ENCODE measurements at places on chromosomes 1 and 21.
A peak's percentile ranks its signal among the peaks of the same experiment; 100 is the strongest.

DNA sequence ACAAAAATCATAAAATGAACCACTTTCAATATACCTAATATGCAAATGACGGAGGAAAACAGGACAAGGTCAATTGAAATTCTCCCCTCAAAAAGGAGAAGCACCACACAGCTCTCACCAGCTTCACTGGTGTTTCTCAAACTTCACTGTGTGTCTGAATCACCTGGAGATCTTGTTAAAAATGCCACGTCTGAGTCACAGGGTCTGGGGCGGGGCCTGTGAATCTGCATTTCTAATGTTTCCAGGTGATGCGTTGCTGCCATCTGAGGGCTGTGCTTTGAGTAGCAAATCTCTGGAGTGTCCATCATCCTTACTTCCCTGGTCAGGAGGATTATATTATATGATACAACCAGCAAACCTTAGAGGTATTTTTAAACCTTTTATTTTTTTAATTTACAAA, 9.0 kb downstream of the CLDN19 start:
- DNase-seq = no peak

GRCh38 chr1:8727809-8728213, 89.6 kb downstream of the RERE start:
- no peak for DNase-seq

GRCh38 chr1:58325866-58326265, 220.7 kb downstream of the OMA1 start:
- DNase-seq = no peak

GRCh38 chr1:2590233-2591141, 3.9 kb downstream of the PRXL2B start:
- no peak for DNase-seq

DNA sequence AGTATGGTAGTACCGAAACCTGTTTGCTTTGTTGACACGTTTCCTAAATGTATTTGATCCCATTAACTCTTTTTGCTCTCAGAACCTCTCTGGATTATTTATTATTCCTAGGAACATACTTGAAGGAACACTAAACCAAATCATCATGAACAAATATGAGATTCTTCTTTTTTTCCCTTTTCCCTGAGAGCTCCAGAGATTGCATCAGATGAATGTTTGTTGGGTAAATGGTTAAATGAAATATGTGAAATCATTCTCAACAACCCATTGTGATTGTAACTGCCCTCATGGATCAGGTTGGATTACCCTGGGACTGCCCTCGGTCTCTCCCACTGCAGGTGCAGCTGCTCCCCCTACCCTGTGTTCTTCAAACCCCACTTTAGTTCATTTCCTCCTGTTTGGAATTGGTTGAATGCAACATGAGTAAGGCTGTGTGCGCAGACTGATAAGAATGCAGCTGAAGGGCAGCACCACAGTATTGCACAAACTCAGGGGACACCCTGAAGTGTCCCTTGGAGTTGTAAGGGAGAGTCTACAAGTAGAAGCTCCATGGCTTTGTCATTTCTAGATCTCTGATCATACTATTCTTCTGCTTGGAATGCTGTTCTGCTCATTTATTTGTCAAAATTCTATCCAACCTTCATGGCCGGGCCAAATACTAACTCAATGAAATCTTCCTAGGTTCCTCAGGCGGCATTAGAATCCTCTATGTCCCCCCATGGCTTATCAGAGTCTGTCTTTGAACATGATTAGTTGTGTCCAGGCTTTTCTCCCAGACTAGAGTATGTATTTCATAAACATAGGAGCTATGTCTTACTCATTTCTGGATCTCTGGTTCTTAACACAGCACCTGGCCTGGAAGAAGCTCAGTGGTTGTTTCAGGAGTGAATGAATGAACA, 47.1 kb upstream of the NEK2 start:
- no peak for DNase-seq

DNA sequence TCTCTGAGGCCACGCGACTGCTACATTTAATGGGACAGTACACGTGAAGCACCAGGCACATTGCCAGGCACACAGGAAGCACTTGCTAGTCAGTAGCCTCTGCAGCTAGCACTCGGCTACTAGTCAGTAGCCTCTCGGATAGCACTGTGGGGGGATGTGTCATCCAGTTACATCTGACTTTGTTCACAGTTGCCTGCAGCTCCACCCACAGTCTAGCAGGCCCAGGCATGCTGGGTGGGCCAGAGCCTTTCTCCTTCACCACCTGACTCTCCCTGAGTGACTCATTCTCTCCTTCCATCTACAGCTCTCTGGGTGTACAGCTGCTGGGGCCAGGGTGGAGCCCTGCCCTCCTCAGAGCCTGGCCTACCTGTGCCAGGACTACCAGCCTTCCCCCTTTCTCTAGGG, 51.5 kb downstream of the PTPRF start:
- DNase-seq = no peak

GRCh38 chr1:206570529-206570928, 41.7 kb downstream of the EIF2D start:
- DNase-seq = no peak

DNA sequence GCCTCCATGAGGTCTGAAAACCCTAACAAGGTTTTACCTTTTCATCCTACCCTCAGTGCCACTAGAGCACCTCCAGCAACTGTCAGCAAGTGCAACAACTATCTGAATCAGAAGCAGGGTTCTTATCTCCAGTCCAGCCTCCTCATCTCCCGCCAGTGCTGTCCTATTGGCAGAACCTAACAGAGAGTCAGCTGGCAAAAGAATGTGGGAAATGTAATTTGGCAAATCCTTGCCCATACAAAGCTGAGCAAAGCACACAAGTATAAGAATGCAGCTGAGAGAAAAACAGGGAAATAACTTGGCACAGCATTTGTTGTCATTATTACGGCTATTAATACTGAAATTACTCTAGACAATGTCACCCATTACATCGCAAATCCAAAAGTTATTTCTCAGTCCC, 124.2 kb downstream of the ATP6V1G3 start:
- DNase-seq = no peak

- no peak for DNase-seq
These were observed 214.9 kb downstream of the GABPA start for GRCh38 chr21:25949701-25950100.

GRCh38 chr1:91585982-91586381, 85.3 kb downstream of the CDC7 start:
- no peak for DNase-seq

- DNase-seq = no peak
These were observed 16.3 kb downstream of the TAL1 start for GRCh38 chr1:47215713-47216112.

- DNase-seq = peak; percentile 24
These were observed 56.1 kb downstream of the ATP2B4 start for GRCh38 chr1:203682473-203683383.

DNA sequence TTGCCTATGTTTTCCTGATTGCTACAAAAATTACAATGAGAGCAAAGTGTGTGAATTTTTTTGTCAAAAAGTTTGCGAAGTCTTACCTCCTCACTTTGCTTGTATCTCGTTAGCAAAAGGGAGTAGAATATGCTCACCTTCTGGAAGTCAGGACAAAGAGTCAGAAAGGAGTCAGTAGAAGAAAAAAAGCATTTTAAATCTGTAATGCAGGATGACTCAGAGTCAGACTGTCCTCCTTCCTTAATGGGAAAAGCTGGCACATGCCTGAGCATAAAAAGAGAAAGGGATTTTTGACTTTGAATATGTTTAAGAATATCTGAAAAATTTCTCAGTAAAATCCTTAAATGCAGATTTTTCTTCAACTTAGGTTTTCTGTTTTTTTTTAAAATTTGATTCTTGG, 14.2 kb upstream of the VN1R5 start:
- DNase-seq = no peak

- DNase-seq = no peak
These were observed 2.2 kb upstream of the CRABP2 start for GRCh38 chr1:156707417-156708217.

GRCh38 chr1:42783092-42783491, 1.7 kb upstream of the TMEM269 start:
- DNase-seq = no peak

- DNase-seq = no peak
These were observed 10.8 kb upstream of the ADAM30 start for GRCh38 chr1:119906927-119907652.

DNA sequence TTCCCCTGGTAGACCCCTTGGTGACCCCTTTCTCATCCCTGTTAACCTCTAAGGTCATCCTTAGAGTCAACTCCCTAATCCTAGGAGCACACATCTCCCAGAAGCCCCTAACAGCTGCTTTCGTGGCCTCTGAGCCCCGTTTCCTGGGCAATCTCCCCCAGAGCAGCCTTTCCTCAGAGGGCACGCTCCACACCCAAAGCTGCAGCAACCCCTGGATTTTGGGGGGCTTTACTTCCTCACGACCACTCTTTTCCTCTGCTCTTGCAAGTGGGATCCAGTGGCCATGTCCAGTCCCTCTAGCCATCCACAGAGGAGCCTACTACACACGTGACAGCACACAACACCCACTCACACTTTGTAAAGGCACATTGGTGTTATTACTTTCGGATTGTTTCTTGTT, 13.8 kb downstream of the ABCA4 start:
- DNase-seq = no peak

- DNase-seq = no peak
These were observed 11.0 kb downstream of the EGLN1 start for GRCh38 chr1:231411036-231411531.

DNA sequence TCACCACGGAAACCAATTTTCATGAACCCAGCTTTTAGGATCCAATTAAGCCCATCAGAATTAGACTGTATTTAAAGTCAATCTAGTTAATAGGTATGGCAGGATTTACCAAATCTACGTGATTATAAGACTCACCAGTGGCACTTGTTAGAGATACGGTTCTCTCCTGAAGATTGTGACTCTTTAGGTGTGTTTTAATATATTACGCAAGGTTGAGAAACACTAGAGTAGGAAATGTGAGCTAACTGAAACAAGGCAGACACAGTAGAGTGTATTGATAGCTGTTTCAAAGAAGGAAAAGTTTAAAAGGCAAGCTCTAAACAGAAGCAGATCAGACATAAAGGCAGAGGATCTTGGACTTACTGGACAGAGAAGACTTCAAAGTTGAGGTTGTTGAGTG, 11.2 kb upstream of the RPE65 start:
- no peak for DNase-seq

DNA sequence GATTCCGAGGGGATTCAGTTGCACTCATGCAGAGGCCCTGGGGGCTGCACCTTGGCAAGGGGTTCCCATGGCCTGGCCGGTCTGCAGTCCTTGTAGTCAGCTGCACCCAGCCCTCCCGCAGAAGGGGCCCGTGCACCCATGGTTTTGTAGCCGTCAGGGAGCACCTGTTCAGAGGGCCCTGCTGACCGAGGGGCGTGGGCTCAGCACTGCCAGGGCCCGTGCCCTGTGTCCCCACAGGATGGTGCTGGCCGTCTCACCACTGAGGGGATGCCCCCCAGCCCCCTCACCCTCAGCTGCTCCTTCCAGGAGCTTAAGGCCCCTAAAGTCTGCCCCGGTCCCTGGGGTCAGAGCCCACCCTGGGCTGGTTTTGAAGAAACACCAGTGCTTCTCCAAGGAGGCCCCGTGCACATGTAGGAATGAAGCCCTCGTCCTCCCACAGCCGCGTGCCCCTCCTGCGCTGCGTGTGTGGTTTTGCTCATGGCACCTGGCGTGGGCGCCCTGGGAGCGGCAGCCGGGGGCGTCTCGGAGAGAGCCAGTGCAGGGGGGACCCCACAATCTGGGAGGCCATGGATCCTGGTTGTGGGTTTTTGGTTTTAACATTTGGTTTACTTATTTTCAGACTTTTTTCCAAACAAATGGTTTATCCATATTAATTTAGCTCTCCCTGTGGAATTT, 40.1 kb downstream of the PRKCZ start:
- no peak for DNase-seq

DNA sequence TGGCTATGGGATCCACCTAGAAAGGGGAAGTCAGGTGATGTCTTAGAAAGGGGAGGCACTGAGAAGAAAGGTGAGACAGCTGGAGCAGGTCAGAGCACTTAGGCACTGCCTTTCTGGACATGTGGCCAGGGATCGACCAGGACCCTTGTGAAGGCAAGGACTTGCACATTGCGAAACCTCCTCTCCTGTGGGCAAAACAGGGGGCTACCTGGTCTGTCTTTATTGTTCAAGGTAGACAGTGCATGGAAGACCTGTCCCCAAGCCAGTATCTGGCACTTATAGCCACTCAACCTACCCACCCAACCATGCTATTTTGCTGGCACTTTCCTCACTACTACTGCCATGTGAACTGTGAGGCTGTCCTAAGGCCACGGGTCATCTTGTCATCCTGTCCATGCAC, 67.2 kb downstream of the NAV1 start:
- no peak for DNase-seq

DNA sequence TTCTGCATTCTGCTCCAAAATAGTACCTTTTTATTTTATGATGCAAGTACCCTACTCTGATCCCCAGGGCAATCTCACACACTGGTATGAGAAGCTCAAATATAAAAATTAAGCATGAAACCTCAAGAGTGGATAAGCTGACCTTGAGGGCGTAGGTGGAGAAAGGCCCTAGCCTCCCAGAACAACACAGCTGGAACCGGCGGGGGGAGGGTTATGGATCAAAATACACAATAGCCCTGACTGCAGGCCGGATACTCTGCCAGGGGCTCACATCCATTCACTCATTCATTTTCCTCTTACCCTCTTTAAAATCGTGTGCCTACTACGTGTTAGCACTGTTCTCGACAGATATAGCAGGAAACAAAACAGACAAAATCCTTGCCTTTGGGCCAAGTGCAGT, 32.8 kb upstream of the ECE1 start:
- DNase-seq = no peak

DNA sequence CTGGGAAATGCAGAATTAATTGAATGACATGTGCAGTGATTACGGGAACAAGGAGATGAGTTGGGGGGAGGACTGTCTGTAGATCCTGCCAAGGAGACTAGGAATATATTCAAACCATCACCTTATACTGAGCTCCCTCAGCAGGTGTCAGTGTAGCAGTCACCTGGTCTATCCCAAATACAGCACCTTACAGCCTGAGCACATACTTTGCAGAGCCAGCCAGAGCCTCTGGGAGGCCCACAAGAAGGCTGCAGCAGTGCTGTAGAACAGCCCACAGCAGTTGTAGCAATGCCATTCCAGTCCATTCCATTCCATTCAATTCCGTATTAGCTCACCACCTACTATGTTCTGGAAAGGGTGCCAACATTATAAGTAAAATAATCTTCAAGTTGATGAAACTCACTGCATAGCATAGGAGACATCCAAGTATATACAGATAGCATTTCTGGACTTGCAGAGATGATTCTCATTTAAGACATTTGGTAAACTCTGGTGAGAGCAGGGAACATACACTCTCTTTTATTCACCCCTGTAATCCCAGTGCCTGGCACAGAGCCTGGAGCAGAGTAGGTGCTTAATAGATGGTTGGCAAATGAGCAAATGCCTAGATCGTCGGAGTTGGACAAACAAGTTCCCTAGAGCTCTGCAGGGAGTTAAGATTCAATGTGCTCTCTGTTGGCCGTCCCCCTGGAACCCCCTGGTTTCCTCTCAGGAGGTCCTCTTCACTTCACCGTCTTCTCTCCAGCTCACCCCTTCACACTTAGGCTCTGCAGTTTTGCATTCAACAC, 44.7 kb downstream of the KCNC4 start:
- no peak for DNase-seq

GRCh38 chr1:205258719-205259118, 31.0 kb downstream of the TMCC2 start:
- no peak for DNase-seq

- DNase-seq = no peak
These were observed 7.2 kb downstream of the INAVA start for GRCh38 chr1:200901796-200902444.
